ENCODE measurements at places on chromosomes 4 and X.

DNA sequence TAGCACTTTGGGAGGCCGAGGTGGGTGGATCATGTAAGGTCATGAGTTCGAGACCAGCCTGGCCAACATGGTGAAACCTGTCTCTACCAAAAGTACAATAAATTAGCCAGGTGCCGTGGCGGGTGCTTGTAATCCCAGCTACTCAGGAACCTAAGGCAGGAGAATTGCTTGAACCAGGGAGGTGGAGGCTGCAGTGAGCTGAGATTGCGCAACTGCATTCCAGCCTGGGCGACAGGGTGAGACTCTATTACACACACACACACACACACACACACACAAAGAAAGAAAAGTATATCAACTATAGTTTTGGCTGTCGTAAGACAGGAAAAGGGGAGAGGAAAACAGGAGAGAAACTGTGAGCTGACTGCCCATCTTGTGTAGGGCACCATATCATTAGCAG, 171.7 kb downstream of the ADAMTS3 start:
- DNase-seq, result no peak

- no peak for DNase-seq
Measured at GRCh38 chrX:47283015-47283771, 50.4 kb downstream of the USP11 start.

- no peak for DNase-seq
Measured at GRCh38 chrX:98514032-98514431, 1630.3 kb downstream of the RPA4 start.

GRCh38 chr4:177509226-177509745, 67.0 kb upstream of the AGA start:
- no peak for DNase-seq

DNA sequence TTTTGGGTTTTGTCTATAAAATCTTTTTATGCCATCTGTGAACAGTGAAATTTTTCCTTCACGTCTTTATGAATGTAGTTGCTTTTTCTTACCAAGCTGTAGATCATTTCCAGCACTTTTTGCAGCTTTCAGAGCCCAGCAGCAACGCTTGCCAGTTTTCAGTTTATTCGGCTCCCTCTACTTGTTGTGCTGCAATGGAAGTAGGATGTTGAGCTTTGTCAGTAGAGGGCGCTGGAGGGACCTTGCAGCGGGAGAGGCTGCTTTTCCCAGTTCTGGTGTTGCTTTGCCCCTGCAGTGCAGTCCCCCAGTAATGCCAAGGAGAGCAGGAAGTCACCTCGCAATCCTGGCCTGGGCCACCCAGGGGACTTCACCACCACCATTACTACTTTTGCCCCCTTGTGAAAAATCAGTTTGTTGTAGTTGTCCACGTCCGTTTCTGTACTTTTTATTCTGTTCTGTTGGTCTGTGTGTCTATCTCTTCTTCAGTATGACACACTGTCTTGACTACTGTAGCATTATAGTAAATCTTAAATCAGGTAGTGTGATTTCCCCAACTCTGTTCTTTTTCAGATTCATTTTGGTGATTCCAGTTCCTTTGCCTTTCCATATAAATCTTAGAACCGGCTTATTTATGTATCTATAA, 21.8 kb downstream of the CMC4 start:
- no peak for DNase-seq

GRCh38 chr4:127856196-127856812, 24.4 kb upstream of the PLK4 start:
- DNase-seq, result no peak

DNA sequence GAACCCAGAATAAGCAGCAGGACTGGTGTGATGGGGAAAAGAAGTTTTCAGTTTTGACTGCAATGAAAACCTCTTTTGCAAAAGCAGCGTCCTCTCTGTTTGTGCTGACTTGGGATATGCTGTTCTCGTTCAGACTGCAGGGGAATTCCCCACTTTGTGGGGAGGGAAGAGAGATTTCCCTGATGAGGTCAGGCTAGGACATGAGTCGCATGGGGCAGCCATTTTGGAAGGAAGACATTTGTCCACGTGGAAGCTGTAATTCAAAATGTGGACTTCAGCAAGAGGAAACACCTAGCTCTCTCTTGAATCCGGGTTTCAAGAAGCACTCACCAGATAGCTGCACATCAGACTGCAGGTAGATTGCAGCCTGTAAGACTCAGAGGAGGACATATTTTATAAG, 39.3 kb downstream of the ING2 start:
- DNase-seq, result no peak

DNA sequence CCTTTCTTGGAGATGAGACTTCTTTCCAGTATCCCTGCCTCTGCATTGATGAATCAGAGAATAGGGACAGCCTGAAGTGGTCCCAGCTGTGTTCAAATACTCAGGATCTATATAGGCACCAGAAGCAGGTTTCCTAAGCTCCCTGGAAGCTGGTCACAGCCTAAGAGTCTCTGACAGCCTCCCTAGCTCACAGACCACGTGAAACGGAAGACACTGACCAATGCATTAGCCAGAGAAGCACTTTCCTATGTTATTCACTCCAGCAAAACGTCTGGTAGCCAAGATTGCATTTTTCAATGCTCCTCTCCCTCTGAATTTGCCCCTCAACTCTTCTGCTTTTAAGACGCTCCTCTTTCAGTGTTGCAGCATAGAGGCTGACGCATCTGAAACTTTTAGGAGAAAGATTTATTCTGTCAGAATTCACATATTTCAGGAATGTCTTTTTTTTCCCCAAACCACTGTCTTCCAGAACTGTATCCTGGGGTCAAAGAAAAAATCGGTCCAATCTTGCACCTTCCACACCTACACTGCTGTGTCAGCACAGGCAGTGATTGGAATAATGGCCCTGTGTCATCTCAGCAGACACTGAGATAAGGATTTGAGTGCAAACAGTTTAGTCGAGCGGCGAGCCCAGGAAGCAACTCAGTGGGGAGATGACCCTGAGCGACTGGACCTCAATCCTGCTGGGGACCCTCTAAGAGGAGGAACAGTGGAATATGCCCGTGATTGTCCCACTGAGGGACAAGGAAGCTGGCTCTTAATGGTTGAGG, 109.4 kb downstream of the SMIM20 start:
- no peak for DNase-seq

GRCh38 chrX:68511255-68511654, 12.4 kb downstream of the YIPF6 start:
- no peak for DNase-seq

- no peak for DNase-seq
Measured at GRCh38 chr4:84498203-84498934, 723 bp downstream of the NKX6-1 start.

- no peak for DNase-seq
Measured at GRCh38 chrX:2498781-2499302, 1.9 kb downstream of the DHRSX start.

- no peak for DNase-seq
Measured at GRCh38 chrX:81054904-81055303, 146.8 kb downstream of the HMGN5 start.

DNA sequence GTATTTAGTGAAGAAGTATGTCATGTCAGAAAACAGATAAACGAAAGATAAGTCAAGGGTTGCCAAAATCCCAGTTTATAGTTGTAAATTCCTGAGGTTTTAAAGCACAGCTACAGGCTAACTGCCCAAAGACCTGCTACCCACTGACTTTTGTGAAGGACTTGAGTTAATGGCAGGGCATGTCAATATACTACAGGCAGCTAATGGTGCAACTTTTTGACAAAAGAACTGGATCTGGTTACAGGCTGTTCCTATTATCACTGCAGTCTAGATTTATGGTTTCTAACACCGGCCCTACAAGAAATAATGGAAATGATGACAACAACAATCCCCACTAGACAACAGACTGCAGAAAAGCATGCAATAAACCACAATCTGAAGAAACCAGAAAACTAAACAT, 6.4 kb downstream of the SCML2 start:
- no peak for DNase-seq

DNA sequence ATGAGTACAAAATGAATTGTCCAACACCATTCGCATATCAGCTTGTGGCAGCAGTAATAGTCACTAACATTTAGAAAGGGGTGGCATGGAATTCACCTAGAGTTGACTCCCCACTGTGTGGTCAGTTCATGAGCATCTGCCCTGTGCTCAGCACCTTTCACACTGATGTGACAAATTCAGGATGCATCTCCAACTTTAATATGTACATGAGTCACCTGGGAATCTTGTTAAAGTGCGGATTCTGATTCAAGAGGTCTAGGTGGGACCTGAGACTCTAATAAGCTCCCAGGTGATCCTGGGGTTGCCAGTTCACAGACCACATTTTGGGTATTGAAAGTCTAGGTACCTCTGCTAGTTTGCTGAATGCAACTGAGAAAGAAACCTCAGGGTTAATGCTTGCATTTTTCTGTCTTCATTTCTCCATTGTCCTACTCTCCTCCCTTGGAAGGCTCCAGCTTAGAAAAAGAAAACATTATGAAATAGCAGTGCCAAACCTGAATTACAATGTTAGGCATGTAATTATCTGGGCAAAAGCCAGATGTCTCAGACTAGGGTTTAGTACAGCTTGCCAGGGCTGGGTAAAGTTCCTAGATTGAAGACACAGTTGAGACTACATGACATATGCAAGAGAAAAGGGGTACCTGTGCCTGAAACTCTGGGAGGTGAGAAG, 32.7 kb downstream of the TMSB4X start:
- DNase-seq, result no peak

DNA sequence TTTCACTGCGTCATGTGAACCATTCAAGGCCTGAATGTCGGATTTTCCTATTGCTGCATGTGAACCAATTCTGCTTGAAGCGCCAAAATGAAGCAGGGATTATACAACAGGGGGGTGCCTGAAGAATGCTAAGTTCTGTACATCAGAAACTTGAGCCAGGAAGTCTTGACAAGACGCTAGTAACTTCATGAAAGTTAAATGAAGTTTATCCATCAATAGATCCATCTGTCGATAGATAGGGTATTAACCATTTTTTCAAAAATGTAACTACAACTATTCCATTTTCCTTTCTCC, 590 bp upstream of the NAF1 start:
- DNase-seq, result no peak

DNA sequence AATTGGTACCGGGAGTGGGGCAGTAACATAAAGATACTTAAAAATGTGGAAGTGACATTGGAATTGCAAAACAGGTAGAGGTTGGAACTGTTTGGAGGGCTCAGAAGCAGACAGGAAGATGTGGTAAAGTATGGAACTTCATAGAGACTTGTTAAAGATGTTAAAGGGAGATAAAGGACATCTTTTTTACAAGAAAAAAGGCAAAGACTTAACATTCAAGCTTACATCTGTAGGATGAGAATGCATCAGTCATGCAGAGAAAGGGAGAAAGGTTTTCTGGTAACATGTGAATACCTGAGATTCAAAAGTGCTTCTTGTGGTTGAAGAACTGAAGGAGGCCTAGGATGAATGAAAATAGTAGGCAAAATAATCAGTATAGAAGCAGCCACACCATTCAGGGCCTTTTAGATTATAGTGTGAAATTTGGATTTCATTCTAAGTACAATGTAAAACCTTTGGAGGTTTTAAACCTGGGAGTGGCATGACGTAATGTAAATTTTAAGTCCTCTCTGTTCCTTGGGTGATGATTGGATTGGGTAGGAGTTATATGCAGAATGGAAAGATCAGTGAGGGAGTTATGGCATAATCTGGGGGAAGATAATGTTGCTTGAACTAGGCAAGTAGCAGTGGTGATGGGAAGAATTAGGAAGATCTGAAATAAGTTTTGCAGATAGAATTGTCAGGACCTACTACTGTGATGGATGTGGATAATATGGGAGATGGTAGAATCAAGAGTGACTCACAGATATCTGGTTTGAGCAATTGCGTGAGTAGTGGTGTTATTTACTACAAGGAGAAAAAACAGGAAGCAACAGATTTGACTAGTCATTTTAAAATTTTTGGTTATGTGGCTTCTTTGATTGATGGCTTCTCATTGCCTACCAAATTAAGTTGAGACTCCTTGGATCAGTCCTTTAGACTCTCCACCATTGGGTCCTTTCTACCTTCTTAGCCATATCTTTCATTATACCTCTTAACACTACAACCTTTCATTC, 138.7 kb downstream of the VSIG4 start:
- DNase-seq, result no peak

DNA sequence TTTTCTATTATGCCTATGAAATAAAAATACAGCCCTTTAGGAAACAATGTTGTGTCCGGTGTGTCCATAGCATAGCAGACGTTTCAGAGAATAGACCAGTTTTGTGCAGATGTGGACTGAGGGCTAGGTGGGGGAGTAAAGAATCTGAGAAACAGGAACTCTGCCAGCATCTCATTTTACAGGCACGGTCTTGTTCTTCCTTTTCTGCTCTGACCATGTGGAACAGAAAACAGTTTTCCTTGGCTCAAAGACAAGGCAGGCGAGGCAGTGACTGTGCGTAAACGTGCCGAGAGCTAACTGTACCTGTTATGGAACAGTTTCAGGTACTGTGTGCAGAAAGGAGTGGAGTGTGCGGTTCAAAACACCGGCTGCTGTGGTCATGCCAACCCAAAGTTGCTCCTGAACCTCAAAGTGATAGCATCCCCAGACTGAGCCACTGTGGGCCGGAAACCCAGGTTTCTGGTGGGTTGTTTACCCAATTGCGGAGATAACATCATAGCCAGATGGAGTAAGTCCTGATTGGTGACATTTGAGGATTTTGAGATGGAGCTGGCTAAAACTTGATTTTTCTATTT, 20.2 kb downstream of the CNGA2 start:
- no peak for DNase-seq

DNA sequence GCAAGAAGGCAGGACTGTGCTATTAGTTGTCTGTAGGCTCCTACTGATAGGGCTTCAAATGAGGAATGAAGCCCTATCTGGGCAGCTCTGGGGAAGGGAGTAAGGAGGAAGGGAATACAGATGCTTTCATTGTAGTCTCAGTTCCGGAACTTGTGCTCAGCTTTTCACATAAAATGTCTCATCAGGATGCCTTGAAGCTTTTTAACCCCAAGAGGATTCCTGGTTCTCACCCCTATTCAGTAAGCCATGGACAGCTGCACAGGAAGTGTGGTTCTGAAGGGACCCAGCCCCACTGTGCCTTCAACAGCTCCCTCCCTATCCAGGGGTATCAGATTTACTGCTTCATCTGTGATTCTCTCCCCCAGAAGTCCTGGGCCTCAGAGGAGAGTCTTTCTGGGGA, 5.0 kb downstream of the ARMCX5 start:
- no peak for DNase-seq

DNA sequence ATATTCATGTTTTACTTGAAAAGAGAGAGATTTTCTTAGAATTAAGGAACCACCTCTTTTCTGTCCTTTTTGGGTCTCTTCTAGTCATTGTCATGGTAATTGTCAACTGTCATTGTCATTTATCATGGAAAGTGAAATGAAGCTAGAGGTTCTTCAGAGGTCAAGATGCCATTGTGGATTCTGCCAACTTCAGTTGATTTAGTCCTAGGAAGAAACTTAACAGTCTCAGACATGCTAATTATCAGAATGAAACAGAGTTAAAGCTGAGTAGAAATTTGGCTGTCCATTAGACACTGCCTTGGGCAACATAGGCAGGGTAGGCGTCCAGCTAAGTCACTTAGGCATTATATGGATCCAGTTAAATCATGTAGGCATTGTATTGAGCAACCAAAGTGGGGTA, 796.1 kb upstream of the ADGRL3 start:
- DNase-seq, result no peak

- DNase-seq, result no peak
Measured at GRCh38 chr4:177051473-177052060, 258.1 kb upstream of the NEIL3 start.

- DNase-seq, result no peak
Measured at GRCh38 chr4:145609481-145610427, 9.4 kb upstream of the MMAA start.
